ENCODE measurements at places on chromosomes 12 and 14.

DNA sequence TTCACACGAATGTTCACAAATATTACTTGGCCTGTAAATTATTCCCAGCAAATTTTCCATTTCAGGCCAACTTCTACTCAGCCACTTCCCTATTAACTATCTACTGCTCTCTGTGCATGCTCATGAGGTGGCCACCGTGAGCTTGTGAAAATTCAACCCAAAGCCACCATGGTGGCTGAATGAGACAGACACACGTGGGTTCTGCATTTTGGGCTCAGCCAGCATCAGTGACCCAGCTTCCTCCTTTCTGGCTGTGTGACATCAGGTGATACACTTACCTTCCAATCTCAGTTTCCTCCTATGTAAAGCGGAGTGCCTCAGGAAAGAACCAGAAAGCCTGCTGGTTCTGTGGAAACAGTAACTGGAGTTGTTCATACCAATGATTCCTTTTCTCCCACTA lies 175.8 kb downstream of the FOXN3 start:
- DNase-seq = no peak

DNA sequence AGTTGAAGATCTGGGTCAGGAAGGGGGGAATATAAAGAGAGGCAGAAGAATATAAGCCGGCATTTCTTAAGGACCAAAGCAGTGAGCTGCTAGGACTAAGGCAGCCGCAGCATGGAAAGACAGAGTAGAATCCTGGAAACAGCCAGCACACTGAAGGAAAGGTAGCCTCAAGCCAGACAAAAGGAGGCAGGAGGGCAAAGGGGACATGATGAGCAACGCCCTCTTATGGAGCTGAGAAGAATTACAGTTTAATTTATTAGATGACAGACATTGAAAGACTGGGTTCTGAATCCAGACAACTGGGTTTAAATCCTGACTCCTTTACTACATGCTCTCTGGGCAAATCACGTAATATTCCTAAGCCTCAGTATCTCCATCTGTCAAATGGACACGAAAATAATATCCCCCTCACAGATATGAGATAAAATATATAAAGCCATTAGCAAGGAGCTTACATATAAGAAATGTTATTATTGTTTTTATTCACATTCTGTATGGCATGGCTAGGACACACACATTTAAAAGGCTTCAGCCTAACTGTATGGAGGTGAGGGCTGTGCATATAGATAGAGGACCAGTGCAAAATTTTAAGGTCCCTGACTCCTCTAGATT lies 8.1 kb upstream of the PCED1B start:
- DNase-seq = no peak

GRCh38 chr14:79137045-79137430 lies 966.9 kb downstream of the NRXN3 start:
- DNase-seq = no peak

DNA sequence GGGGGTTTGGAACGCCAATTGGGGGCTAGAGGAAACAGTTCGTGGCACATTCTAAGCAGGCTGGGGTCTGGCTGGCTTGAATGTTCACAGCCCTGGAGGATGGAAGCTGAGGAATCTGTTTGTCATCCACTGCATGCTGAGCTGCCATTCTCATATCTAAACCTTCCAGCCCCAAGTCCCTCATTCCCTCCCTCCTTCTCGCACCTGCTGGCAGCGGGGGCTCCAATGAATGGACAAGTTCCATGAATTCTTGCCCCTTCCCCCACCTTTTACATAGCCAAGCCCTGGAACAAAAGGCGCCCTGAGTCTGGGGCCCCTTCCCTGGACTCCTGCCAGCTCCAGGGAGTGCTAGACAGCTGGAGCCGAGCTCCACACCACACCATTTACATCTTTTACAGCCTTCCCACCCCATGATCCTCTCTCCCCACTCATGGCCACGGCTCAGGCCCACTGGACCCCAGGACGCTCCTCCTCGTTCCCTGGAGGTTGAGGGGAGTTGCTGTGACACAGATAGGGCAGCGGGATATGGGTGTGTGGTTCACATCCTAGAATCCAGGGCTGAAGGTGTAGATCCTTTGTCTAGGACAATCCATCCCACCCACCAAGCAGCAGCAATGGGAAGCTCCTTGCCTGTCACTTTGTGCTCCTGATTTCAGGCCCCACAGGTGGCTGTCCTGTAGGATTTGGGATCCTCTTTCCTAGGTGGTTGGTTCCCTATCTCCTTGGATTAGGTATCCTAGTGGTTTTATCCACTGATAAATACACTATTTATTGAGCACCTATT lies 21.7 kb upstream of the VRTN start:
- no peak for DNase-seq

- peak; percentile 79 for DNase-seq
Measured at GRCh38 chr12:120710031-120710804, at the start of gene UNC119B. Gene UNC119B, plus strand, starts transcription at chr12:120710458. Its CDS starts 17 bp downstream, at chr12:120710475.

GRCh38 chr12:132218915-132219314 lies 74.7 kb downstream of the NOC4L start:
- DNase-seq = peak; percentile 48

DNA sequence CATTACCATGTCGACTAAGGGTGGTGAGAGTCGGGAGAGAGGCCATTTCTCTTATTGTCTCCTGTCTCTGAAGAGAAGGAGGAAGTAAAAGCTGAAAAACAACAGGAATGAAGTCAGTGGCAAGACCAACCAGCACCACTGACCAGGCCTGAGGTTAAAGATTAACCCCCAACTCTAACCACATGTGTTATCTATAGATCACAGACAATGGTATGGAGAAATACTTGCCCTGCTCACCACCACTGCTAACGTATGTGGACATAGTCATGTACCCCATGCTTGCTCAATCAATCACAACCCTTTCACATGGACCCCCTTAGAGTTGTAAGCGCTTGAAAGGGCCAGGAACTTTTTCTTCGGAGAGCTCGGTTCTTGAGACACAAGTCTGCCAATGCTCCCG lies 690.9 kb upstream of the LMO3 start:
- no peak for DNase-seq

- no peak for DNase-seq
Measured at GRCh38 chr14:32826404-32827082, 112.1 kb upstream of the NPAS3 start.

DNA sequence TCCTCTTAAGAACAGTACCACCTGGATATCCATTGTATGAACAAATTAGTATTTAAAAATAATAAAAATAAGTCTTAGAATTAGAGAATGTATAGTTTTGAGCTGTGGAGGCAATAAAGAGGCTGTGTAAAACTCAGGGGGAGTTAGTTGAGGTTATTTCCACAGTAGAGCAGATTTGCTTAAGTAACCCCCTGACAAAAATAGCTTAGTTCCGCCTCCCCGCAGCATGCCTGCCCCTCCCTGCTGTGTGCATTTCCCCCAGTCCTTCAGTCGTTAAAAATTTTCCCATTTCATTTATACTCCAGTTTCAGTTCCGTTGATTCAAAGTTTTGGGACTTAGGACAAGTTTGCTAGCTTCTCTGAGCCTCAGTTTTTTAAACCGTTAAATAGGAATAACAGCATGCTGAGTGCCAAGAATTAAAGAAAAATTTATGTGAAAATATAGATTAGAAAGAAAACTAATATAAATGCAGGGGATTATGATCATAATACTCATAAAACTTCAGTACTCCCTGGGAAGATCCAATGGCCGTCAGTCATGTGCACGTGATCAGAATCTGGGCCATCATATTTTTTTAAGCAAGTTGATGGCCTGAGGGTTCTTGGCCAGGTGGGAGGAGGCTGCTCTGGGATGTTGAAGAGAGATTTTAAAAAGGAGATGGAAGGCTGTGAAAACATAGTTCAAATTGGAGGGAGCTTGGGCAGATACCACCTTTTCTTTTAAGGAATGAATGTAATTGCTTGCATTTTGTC lies 14.5 kb upstream of the SLC38A2 start:
- no peak for DNase-seq

GRCh38 chr12:131795690-131796410 lies 32.3 kb upstream of the MMP17 start:
- DNase-seq = no peak

GRCh38 chr14:89719366-89720075 lies 235.0 kb downstream of the EFCAB11 start:
- no peak for DNase-seq

DNA sequence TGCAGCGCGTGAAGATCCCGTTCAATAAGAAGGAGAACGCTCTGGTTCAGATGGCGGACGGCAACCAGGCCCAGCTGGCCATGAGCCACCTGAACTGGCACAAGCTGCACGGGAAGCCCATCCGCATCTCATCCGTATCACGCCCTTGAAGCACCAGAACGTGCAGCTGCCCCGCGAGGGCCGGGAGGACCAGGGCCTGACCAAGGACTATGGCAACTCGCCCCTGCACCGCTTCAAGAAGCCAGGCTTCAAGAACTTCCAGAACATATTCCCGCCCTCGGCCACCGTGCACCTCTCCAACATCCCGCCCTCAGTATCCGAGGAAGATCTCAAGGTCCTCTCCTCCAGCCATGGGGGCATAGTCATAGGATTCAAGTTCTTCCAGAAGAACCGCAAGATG lies 131.9 kb upstream of the FUT8 start:
- DNase-seq = no peak

DNA sequence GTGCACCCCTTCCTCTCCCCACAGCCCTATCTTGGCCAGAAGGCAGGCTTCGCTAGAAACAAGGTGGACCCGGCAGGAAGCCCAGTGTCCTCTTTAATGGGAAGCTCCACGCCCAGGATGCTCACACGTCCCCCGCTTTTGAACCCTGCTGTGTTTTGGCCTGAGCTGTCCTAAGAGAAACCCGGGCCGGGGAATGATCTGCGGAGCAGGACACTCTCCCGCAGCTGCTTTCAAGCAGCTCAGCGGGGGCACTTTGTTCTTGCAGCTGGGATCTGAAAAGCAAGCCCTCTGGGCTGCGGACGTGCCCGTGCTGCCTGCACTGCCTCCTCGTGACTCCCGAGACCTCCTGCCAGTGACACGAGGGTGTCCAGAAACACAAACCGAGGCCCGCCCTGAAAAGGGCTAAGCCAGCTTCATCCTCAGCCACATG lies 30.0 kb downstream of the SCARB1 start:
- DNase-seq = no peak

DNA sequence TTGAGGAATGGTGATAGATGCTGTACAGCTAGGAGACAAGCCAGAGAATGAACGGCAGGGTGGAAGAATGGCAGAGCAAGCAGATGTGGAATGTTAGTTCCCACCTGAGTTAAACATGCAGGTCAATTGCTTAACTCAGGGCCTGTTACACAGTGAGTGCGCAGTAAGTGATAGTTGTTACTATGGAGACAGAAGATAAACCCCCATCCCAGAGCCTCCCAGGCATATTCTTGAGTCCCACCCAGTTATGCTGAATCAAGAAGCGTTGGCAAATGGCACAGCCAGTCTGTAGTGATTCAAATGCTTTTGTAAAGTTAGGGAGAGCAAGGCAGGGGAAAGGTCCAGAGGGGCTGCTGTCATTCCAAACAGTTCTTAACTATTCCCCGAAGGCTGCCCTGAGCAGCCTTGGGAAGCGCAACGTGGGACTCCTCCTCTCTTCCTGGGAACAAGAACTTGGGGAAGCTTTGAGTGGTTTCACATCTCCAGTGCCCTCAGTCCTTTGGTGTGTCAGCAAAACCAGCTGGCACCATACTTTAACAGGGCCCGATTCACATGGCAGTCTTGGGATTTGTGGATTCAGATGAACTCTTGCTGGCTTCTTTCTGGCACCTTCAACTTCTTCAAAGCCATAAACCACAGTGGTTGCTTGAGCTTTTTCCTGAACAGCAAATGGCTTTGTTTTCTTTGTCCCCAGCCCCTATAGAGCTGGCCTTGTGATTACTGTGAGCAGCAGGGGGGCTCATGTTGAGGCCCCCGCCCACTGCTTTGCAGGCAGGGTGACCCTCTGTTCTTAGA lies 66.4 kb downstream of the PPM1A start:
- no peak for DNase-seq

DNA sequence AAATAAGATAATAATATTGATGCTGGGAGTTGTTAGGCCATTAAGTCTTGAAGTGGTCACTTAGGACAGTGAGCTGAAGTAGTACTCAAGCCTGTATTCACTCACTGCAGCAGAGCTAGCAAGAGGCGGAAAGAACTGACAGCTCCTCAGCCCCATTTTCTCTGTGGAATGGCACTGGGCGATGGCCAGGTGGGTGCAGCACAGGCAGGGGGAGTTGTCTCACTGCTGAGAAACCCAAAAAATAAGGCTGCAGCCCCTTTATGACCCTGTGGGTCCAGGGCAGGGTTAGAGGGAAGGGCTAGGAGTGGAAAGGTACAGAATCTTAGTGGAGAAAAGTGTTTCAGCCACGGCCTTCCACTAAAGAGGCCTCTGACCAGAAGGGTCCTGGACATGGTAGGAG lies 35.5 kb downstream of the PDZRN4 start:
- no peak for DNase-seq

GRCh38 chr12:7959701-7960121 lies 23.7 kb upstream of the SLC2A3 start:
- DNase-seq = peak; percentile 45

GRCh38 chr12:23662966-23663365 lies 286.5 kb downstream of the SOX5 start:
- DNase-seq = no peak

DNA sequence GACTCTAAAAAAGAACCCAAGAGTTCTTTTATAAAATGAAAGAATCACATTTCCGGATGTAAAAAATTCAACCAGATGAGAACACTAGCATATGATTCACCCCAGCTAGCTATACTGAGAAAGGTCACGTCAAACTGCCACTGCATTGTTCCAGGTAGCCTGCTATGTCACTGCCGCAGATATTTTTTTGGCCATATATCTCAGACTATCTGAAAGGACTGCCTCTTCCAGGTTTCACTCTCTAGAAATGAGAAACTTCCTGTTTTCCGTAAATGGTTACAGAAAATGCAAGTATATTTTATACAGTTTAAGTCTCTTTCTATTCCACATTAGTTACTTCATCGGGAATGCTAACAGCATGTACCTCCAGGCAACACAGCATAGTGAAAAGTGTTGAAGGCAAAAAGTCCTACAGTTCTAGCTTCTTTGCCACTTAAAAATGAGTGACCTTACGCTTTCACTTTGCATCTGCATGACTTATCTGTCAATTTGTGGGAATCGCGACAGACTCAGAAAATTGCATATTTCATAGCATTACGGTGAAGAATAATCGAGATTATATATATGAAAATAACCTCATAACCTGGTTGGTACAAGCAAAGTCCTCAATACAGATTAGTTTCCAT lies 105.2 kb downstream of the MED13L start:
- peak; percentile 34 for DNase-seq

- DNase-seq = no peak
Measured at GRCh38 chr12:65885312-65885711, 61.0 kb downstream of the HMGA2 start.

- no peak for DNase-seq
Measured at GRCh38 chr12:96028538-96028937, 6.8 kb downstream of the LTA4H start.

Measured in activated naive CD4-positive, alpha-beta T cell treated with Interleukin-2 at 50 U/mL for 16 hours (primary cell).